HT1080 (cell line): ENCODE measurements at places on chromosomes 2 and 18. TPM values are rescaled to one million over a fixed set of nuclear protein-coding genes. Genes with fewer than 3 reads are reported as not detected.

Gene LRATD1
- total RNA-seq: 8.2 and 11.1 TPM in 2 replicates

DNA sequence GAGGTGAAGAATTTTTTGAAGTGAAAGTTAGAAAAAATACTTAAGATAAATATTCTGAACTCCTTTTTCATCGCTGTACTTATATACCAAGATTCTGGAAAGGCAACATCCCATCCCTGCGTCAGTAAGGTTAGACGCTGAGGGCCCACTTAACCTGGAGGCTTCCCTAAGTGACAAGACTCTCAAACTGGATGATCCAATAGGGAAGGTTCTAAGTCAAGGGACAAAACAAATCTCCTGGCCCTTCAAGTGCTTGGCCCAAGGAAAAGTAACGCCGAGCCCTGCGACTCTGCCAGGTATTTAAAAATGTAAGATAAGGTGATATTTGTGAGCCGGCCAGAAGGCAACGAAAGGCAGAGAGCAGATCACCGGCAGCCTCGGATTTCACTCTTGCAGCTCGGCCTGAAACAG, 1.3 kb downstream of the STK39 start:
- no peak for DNase-seq

DNA sequence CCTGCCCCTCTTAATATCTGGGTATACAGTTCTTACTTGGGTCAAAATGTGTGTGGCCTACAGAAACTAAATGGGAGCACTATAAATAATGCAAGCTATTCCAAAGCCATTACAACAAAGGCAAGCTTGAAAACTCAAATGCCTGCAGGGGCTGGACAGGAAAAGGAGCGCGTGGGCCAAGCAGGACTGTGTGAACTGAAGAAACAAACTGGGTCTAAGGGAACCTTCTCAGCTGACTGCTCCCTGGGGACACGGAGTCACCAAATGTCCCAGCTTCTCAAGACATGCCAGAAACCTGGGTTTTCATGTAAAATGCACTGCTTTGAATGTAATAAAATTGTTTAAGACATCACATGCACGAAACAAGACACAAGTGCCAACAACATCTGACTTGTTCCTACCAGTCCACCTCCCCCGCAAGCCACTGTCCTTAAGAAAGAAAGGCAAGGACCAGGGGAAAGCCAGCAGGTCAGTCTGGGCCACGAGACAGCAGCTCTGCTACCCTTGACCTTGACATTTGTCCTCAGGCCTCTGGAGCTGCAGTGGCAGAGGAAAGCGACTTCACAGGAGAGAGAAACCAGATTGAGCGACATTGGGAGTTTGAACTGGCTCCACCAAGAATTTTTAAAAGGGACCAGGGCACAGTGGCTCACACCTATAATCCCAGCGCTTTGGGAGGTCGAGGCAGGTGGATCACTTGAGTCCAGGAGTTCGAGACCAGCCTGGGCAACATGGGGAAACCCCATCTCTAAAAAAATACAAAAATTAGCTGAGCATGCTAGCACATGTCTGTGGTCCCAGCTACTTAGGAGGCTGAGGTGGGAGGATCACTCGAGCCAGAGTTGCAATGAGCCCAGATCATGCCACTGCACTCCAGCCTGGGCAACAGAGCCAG, 89.7 kb upstream of the SH3BP4 start:
- no peak for DNase-seq

DNA sequence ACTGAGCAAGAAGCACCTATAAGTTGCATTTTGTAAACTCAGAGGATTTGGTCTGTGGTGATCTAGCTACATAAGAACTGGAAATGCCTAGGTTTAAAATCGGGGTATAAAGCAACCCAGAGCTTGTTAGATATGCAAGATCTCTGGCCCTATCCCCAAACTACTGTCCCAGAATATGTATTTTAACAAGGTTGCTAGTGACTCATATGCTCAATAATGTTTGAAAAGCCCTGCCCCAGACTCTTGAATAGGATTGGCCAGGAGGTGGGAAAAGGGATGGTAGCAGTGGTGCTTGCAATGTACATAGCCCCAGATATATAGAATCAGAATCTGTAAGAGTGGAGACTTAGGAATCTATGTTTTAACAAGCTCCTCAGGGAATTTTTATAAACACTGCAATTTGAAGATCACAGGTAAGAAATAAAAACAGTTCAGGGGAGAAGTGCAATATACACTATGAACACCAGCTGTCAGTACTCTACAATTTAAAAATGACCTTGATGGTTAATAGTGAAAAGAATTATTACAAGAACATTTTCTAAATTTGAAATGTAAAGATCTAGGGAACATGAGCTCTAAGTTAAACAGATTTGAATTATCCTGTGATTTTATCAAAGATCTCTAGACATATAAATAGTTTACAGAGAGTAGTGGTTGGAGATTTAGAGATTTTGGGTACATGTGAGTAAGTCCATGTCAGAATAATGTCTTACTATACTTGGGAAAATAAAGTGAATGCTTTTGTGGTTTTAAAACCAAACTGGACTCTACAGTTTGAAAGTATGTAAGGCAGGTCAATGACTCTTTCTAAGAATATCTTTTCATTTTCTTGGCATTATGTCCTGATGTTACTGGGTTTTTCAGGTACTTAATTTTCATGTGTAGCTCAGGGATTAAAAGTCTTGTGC, 7.7 kb upstream of the MMADHC start:
- peak; percentile 48 for DNase-seq

DNA sequence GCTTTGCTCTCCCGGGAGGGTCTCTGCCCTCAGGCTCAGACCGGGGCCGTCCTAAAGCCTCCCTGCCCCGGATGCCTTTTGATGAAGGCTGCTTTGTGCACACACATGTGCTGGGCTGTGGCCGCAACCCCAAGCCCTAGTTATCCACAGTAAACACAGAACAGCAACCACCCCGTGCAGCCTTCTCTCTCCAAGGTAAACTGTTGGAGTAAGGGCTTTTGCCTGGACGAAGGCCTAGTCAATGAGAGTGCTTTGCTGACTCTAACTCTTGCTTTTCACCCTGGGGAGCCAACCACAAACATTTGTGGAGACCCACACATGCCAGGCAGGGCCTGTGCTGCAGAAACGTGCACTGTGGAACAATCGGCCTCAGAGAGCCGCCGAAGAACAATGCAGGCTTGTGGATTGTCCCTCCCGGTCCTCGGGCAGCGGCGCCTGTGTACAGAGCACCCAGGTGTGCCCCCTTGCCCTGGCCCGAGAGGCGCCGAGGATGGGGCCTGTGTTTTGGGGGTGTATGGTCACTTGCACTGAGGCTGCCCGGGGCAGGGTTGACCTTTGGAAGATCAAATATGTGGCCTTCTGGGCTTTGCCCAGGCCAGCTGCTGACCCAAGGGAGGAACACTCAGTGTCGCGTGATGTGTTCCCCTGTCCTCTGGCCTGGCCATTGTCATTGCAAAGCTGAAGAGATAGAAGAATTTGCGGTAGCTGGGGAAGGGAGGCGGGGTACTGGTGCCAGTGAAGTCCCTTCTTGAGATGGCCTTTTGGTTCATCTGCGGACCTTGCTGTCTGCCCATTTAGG, 37.0 kb downstream of the CTIF start:
- DNase-seq: no peak

DNA sequence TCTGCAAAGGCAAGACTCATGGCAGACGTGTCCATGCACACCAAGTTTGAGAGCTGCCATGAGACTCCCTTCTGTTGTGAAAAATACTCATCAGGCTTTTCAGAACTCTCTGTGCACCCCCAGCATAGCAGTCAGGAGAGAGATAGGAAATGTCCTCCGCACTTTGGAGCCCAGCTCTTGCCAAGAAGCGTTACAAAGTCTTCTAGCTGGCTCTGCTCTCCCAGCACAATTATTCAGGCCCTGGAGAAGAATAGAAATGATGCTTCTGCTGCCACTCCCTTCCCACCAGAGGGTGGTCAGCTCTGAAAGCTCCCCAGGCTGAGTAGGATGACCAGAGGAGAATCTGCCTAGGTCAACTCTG, 594.4 kb upstream of the ID2 start:
- no peak for DNase-seq

- DNase-seq: no peak
Observed at GRCh38 chr18:38575023-38575422, 1009.4 kb upstream of the CELF4 start.

GRCh38 chr2:7053650-7054265, 136.5 kb downstream of the RNF144A start:
- no peak for DNase-seq

GRCh38 chr2:30270166-30270565, 38.8 kb downstream of the LBH start:
- no peak for DNase-seq

GRCh38 chr2:145721681-145722080, 1201.8 kb upstream of the ZEB2 start:
- no peak for DNase-seq

- DNase-seq: no peak
Observed at GRCh38 chr2:127406454-127406853, 11.8 kb upstream of the PROC start.

DNA sequence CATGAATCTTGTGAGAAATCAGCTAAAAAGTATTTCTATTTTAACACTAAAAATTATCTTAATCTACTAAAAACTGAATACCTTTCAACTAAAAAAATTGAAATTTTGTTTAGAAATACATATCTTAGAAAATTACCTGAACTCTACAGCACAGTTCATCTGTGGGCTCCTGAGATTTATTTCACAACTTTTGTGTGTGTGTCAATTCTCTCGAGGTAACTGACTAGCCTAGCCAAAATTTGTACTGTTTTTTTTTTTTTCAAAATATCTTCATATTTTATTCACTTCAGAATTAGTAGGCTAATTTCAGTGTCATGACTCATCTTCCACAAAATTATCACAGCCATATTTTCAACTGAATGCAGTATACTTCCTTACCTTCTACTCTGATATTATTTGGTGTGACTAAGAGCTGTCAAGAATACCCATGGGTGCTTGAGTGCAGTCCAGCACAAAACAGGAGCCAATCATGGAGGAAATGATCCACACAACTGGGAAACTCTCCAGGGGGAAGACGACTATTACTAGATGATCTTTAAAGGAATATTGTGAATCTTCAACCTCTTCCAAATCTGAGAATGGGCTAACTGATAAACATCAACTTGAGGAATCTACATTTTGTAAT, 174.6 kb downstream of the ZNF385B start:
- no peak for DNase-seq

DNA sequence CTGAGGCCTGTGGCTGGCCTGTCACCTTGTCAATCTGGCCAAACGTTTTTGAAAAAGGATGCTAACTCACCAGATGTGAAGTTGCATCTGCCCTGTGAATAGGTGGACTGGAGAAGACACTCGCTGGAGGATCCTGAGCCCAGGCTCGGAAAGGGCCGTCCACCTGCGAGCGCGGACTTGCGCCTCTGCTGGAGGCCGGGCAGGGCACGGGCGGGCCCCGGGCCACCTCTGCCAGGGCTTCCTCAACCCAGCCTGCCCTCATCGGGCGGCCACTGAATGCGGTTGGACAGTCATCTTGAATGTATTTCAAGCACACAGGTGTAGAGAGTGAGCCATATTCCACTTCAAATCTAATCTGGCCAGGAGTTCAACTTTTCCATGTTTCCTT, 83.9 kb downstream of the FAM210A start:
- no peak for DNase-seq
